ENCODE measurements at places on chromosomes 1 and 21.

- no peak for DNase-seq
Measured at GRCh38 chr1:78060857-78061563, 15.2 kb downstream of the GIPC2 start.

DNA sequence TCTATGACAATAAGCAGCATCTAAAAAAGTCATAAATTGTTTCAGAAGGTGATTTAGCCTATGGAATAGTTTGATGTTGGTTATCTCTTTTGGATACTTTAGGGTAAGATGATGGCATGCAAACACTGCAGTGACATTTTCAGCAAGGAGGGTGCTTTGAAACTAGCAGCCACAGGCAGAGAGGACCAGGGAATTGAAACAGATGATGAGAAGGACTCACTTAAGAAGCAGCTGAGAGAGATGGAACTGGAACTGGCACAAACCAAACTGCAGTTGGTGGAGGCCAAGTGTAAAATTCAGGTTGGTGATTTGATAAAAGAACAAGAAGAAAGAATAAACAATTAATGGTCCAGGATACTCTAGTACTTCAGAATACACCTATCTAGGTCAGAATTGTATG is 11.2 kb upstream of the CACYBP start:
- no peak for DNase-seq

DNA sequence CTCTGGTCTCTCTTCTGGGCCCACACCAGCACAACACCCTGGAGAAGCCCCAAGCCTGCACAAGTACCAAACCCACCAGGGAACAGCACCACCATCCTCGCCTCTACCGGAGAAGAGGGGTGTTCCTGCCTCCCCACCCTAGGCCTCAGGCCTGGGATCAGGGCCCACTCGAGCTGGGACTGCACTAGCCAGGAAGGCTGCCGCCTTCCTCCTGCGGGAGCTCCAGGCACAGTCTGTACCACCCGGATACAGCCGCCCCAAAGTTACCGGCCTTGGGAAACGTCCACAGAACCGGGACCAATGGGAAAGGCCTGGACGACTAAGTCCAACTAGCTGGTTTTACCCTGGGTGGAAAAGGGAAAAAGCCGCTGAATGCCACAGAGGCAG is 3.4 kb downstream of the TAL1 start:
- DNase-seq, result no peak

DNA sequence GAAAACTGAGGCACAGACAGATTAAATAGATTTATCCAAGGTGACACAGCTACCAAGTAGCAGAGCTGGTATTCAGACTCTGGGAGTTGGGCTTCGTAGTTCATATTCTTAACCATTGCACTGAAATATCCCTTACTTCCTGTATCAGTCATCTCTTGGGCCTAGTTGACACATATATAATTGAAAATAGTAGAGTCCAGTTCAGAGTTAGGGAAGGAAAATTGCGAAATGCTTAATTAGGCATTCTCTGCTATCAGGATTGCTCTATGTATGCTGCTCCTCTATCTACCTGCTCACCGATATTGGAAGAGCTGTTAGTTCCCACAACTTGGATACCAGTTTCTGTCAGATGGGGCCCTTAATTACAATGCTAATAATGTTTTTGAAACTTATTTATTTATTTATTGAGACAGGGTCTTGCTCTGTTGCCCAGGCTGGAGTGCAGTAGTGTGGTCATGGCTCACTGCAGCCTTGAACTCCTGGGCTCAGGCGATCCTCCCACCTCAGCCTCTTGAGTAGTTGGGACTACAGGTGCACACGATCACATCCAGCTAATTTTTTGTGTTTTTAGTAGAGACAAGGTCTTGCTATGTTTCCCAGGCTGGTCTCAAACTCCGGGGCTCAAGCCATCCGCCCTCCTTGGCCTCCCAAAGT is 8.2 kb downstream of the RCOR3 start:
- DNase-seq, result no peak

DNA sequence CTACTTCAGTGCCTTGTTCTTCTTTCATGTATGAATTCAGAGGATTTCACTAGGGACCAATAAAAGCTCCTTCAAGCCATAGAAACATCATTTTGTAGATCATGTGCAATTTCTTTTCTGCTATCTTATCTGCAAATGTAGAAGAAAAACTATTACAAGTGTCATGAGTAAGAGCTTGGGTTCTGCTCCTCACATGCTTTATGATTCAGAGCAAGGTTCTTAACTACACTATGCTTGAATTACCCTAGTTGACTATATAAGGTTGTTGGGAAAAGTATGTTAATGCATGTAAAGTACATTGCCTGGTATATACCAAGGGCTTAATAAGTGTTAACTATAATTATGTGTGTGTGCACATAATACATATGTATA is 91.4 kb upstream of the S1PR1 start:
- no peak for DNase-seq

DNA sequence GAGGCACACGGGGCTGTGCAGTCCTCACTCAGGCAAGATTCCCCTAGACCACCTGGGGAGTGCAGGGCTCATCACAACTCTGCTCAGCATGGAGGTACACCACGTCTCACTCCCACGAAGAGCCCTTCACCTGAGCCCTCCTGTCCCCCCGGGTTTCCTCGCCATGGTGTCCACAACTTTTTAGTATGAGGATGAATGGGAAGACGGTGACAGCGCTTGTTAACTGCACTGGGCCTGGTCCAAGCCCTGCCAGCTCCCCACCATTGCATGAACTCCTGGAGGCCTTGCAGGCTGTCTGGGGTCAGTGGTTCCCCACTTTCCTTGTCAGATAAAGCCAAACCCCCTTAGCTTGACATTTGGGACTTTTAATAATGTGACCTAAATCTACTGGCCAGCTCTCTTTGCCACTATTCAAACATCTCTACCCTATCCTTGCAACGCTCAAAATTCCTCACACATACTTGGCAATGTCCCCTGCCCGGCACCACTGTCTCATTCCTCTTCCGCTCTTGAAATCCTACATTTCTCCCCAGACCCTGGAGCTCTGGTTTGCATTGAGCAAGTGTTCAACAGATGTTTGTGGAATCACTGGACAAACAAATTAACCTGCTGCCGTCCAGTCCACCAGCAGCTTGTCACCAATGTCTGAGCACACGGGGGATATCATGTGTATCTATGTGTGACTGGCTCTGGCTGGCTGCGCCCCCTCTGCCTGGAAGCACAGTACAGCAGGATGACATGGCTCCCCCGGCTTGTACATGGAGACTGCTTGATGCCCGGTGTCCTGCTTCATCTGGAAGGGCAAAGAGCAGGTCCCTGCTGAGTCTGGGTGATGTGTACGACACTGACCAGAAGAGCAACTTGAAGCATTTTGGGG is 11.2 kb downstream of the TMEM9 start:
- no peak for DNase-seq

DNA sequence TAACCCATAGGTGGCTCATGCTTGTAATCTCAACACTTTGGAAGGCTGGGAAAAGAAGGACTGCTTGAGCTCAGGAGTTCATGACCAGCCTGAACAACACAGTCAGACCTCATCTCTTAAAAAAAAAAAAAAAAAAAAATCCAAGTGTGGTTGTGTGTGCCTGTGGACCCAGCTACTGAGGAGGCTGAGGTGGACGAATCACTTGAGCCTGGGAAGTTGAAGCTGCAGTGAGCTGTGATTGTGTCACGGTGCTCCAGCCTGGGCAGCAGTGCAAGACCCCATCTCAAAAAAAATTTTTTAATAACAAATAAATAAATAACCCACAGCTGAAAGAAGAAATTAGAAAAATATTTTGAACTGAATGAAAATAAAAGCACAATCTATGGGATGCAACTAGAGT is 13.8 kb downstream of the INTS7 start:
- no peak for DNase-seq

- no peak for DNase-seq
Measured at GRCh38 chr1:112625696-112626095, 6.1 kb downstream of the CAPZA1 start.

Data from stimulated activated CD4-positive, alpha-beta T cell treated with anti-CD3 and anti-CD28 coated beads, Interleukin-4, amount 100 ng/mL, for 4 hours (primary cell).